G401 (cell line): ENCODE measurements at places on chromosomes 12 and 14. TPM values are rescaled to one million over a fixed set of nuclear protein-coding genes. Genes with fewer than 3 reads are reported as not detected.

Gene EXOC3L4
- 0.86 and 1.6 TPM in 2 replicates for total RNA-seq

Gene AHNAK2
- 17.0 and 31.1 TPM in 2 replicates for total RNA-seq

Gene LALBA
- not detected in 2 replicates for total RNA-seq

GRCh38 chr14:25756876-25757275, 706.9 kb upstream of the STXBP6 start:
- DNase-seq: no peak

DNA sequence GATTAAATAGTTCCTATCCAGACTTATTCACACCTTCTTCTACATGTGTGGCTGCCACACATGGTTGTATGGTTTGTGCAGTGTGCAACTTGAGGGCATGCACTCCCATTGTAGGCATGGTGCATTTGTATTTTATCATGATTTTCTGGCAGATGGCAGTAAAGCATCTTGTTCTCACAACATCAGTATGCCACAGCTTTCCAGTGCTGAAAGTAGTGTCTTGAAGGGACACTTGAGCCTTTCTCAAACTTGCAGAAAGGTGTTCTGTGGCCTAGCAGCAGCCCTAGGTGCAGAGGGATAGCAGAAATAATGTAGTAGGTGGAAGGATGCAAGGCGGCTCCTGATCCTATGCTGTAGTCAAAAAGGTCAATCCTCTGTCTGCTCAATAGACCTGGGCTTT, 72.9 kb downstream of the LMNTD1 start:
- no peak for DNase-seq

DNA sequence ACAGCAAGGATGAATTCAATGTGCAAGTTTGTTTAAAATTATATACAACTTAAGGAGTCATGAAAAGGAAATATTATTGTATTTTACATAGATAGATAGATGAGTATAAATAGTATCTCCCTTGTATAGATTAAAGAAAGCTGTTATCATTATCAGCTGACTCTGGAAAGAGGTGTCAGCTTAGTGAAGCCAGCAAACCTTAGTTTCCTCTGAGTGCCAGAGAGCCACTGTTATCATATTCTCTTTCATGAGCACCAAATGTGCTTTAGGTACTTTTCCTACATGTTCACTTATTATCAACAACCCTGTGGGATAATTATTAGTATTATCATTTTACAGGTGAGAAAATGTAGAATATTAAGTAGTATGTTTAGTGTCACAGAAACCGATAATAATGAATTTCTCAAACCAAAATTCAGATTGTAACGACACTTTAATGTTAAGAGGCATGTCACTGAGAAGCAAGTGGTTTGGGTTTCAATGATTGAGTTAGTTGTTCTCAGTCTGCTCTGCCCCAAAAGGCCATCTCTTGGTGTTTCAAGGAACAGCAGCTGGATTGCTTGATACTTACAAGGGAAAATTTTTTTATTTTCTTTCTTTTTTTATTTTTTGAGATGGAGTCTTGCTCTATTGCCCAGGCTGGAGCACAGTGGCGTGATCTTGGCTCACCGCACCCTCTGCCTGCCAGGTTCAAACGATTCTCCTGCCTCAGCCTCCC, 53.7 kb downstream of the PLEKHA5 start:
- no peak for DNase-seq
